SJSA1 (cell line): ENCODE measurements at places on chromosomes 6 and 20. TPM values are rescaled to one million over a fixed set of nuclear protein-coding genes. Genes with fewer than 3 reads are reported as not detected.

VPS52 gene
- 26.9 and 39.4 TPM in 2 replicates for total RNA-seq

CTCFL gene
- total RNA-seq = not detected in 2 replicates

SPATA25 gene
- 0.89 TPM in 1 of 2 replicates, not detected in the other for total RNA-seq

GJA1 gene
- total RNA-seq = 103 and 164 TPM in 2 replicates

GATA5 gene
- total RNA-seq = not detected in 2 replicates

C6orf62 gene
- 94.4 and 124 TPM in 2 replicates for total RNA-seq

MRPS18B gene
- 44.4 and 46.8 TPM in 2 replicates for total RNA-seq

C6orf141 gene
- total RNA-seq = not detected in 2 replicates

FHL5 gene
- total RNA-seq = not detected in 2 replicates

MYB gene
- 0.16 TPM in 1 of 2 replicates, not detected in the other for total RNA-seq

NKX2-4 gene
- total RNA-seq = 21.4 and 23.9 TPM in 2 replicates

GSTA1 gene
- total RNA-seq = 8.5 and 8.7 TPM in 2 replicates

GJA10 gene
- total RNA-seq = not detected in 2 replicates

WFDC2 gene
- not detected in 2 replicates for total RNA-seq

PI16 gene
- total RNA-seq = not detected in 2 replicates

SLC13A3 gene
- total RNA-seq = not detected in 2 replicates

WFDC12 gene
- not detected in 2 replicates for total RNA-seq

NELFE gene
- 69.4 and 134 TPM in 2 replicates for total RNA-seq

FAM50B gene
- total RNA-seq = 0.25 and 0.58 TPM in 2 replicates

FKBP1C gene
- total RNA-seq = 0.09 and 0.37 TPM in 2 replicates

DYNLT2 gene
- total RNA-seq = 0.68 and 1.1 TPM in 2 replicates
